ENCODE measurements at places on chromosomes 3 and 15.

DNA sequence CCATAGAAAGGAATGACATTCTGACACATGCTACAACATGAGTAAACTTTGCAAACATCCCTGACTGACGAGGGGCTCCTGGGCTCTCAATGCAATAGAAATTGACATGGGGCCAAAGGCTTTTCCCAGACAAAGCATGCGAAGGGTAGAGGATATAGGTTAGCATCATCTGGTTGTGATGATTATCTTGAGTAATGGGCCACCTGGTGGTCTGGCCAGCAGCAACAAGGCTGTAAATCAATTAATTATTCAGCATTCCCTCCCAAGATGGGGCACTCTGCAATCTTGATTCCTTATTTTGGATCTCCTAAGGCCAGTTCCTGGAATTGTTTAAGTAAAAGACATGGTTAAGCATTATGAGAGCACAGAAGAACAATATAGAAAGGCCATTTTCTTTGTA is 99.2 kb downstream of the AGBL1 start:
- DNase-seq, result no peak

- DNase-seq, result no peak
Measured at GRCh38 chr15:94047566-94047965, 183.8 kb upstream of the MCTP2 start.

- DNase-seq, result no peak
Measured at GRCh38 chr3:13134166-13134878, 61.1 kb upstream of the IQSEC1 start.

DNA sequence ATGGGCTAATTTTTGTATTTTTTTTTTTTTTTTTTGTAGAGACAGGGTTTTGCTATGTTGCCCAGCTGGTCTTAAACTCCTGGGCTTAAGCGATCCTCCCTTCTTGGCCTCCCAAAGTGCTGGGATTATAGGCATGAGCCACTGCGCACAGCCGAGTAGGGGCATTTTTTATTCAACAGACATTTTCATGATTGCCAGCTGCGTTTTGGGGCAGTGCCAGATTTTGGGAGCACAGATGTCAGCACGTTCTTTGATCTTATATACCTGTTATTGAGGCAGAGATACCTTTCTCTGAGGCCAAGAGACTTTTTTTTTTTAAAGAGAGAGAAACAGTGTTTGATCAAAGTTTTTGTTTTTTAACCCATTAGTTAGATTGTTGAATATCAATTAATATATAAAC is 16.8 kb downstream of the NEO1 start:
- DNase-seq, result no peak

DNA sequence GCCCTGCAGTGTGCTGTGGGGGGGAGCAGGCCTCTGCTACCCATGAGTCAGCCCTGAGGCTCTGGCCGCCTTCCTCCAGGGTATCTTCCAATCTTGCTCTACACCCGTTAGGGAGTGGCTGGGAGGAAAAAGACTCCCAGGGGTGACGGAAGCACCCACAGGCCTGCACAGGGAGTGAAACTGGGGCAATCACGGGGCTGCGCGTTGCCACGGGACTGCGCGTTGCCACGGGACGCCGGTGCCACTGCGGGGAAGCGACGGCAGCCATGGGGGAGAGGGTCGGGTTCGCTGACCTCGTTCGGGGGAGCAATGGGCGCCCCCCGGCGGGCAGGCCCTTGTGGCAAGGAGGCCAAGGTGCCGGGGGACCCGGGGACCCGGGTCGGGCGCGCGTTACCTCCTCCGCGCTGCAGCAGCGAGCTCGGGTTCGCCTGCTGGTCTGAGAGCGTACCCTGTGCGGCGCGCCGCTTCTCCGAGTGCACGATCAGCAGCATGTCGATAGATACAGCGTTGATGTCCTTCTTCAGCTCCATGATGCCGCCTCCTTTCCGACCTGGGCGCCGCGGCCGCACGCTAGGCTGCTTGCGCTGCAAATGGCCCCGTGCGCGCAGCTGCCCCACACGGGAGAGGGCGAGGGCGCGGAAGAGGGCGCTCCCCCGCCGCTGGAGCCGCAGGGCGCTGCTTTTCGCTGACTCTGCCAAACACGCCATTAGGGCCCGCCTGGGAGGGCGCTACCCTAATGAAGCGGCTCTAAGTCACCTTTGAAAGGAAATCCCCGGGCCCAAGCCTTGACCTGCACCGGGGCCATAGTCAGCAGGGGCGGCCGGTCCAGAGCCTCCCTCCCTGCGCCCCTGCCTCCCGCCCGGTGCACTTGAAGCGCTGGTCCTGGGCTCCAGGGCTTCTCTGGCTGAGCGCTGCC is at the start of gene KY:
KY (minus strand) TSS at position 592 of the 916 bp plus-strand sequence; CDS start at position 530, 62 bp downstream.
- DNase-seq, result peak; percentile 54

Measured in hippocampal formation (tissue), 2 donors.